Left kidney (tissue), 8 donors: ENCODE measurements at places on chromosomes 3 and 15. TPM values are rescaled to one million over a fixed set of nuclear protein-coding genes. Genes with fewer than 3 reads are reported as not detected.

GRCh38 chr3:13037458-13038117, 35.6 kb downstream of the IQSEC1 start:
- no peak for DNase-seq

- no peak for DNase-seq
These were observed 18.0 kb downstream of the SPICE1 start for GRCh38 chr3:113496924-113497323.

DNA sequence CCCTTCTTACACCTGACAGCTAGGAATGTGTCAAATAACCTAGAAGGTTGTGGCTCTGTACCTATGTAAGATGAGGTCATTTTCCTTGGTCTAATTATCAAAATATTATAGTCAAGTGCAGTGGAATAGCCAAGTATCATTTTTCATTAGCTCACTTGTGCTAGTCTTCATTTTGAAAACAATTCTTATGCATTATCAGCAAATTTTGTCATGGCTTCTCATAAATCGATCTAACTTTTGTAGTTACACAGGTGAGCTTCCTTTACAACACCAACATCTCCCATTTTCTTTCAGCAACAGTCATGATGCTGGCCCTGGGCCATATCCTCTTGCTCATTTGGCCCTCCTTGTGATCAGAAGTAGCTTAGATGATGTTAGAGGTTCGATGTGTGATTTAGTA, 10.3 kb downstream of the TXNRD3 start:
- no peak for DNase-seq

DNA sequence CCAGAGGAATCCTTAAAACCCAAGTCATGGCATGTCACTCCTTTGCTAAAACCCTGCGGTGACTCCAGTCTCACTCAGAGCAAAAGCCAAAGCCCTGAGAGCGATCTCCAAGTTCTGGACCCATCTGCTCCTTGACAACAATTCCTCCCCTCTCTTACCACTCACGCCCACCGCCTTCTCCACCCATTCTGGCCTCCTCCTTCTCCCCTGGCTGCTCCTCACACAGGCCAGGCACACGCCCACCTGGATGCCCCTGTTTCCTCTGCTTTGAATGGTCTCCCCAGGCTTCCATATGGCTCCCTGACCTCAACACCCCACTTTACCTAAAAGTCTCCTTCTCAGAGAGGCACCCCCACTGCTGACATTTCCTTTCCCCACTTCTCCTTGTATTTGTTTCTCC, 146.1 kb upstream of the LINGO1 start:
- no peak for DNase-seq

- no peak for DNase-seq
These were observed 2.1 kb downstream of the SLC41A3 start for GRCh38 chr3:126081618-126082361.

DNA sequence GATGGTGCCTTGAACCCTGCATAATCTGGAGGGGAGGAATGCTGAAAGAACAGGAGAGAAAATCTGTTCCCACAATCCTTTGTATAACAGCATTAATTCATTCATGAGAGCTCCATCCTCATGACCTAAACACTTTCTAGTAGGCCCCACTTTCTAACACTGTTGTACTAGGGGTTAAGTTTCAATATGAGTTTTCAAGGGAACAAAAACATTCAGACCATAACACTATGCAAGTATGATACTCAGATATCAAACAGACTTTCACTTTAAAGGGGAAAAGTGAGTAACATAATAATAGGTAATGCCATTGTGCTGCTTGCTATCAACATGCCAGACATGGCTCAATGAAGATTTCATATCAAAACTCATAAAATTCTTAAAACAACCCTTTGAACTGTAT, 32.4 kb upstream of the PLSCR2 start:
- no peak for DNase-seq

GRCh38 chr15:56910801-56911200, 7.6 kb upstream of the TCF12 start:
- no peak for DNase-seq

DNA sequence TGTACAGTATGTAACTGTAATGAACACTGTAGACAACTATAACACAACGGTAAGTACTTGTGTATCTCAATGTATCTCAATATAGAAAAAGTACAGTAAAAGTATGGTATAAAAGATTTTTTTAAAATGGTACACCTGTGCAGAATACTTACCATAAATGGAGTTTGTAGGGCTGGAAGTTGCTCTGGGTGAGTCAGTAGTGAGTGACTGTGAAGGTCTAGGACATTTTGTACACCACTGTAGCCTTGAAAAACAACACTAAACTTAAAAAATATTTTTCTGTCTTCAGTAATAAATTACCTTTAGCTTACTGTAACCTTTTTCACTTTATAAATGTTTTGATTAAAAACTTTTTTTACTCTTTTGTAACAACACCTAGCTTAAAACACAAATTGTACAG, 142.9 kb downstream of the ATG7 start:
- DNase-seq: no peak

The HTR3E gene
- not detected for polyA plus RNA-seq

The RHOV gene
- 1.7 TPM for polyA plus RNA-seq

The GHSR gene
- not detected for polyA plus RNA-seq
